ENCODE measurements at places on chromosomes 7 and 10. TPM values are rescaled to one million over a fixed set of nuclear protein-coding genes. Genes with fewer than 3 reads are reported as not detected.

Gene SDK1
- total RNA-seq, result 12.8 TPM

Gene SLC18A2
- total RNA-seq, result 0.13 TPM

Gene TSPAN33
- 7.4 TPM for total RNA-seq

DNA sequence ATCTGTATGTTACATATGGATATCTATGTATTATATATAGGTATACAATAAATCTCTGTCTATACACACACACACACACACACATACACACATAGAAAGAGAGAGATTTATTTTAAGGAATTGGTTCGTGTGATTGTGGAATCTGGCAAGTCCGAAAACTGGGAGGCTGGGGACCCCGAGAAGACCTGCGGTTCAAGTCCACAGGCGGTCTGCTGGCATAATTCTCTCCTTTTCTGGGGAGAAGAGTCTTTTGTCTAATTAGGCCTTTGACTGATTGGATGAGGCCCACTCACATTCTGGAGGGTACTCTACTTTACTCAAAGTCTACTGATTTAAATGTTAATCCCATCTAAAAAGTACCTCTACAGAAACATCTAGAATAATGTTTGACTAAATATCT is 65.1 kb downstream of the PAPSS2 start:
- H3K4me1 ChIP-seq, result peaks cover 15% of the 10 kb centered on the region
- no peaks in the 10 kb centered on the region for H3K36me3 ChIP-seq
- peaks cover 10% of the 10 kb centered on the region for H3K27me3 ChIP-seq
- no peak for DNase-seq
- no peak overlapping the region for H3K27ac ChIP-seq
- H3K4me3 ChIP-seq, result no peak overlapping the region

DNA sequence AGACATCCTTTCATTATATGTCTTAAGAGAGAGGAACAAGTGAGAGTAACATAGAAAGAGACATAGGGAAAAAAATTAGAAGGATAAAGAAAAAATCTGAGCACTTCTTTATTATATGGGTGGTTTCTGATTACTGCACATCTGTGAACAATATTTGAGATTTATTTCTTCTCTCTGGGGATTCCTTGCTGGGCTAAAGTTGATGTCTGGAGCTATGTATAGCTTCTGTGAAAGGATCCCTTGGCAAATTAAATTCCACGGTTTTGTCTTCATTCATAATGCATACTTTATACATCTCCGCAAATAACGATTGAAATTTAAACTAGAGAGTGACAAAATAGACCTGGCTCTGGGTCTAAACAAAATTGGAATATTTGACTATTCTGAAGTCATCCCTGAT is 232.2 kb upstream of the CTBP2 start:
- no peak overlapping the region for H3K27ac ChIP-seq
- H3K36me3 ChIP-seq, result no peaks in the 10 kb centered on the region
- peaks cover 9% of the 10 kb centered on the region for H3K27me3 ChIP-seq
- H3K4me3 ChIP-seq, result no peak overlapping the region
- H3K4me1 ChIP-seq, result peaks cover 13% of the 10 kb centered on the region

DNA sequence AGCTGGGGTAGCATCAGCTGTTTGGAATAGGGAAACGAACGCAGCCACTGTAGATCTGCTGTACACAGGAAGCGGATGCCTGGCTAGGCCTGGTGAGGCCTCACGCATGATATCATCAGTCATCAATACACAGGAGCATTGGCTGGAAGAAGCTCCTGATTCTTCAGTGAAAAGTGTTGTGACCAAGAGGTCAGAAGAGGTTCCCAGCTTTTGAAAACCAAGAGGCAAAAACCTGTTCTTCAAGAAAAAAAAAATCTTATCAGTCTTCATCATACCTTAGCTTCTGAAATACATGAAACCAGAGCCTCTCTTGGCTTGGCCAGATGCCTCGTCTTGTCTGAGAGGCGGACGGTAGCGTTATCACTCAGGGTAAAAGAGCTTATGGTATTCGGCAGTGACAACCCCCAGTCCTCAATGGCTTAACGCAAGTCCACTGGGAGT is 139.3 kb upstream of the TCF7L2 start:
- H3K27me3 ChIP-seq, result no peaks in the 10 kb centered on the region
- peak overlapping the region; percentile 33 for H3K4me3 ChIP-seq
- H3K36me3 ChIP-seq, result peaks cover 2% of the 10 kb centered on the region
- H3K4me1 ChIP-seq, result peaks cover 69% of the 10 kb centered on the region
- H3K27ac ChIP-seq, result peak overlapping the region; percentile 97
- no peak for DNase-seq
